Stimulated activated CD8-positive, alpha-beta memory T cell treated with anti-CD3 and anti-CD28 coated beads, Interleukin-4, amount 100 ng/mL, for 1 hour (primary cell): ENCODE measurements at places on chromosomes 6 and 20.

GRCh38 chr20:11754451-11754850, 163.2 kb upstream of the BTBD3 start:
- DNase-seq: no peak

GRCh38 chr20:62381202-62381797, 5.6 kb upstream of the RPS21 start:
- DNase-seq: no peak

DNA sequence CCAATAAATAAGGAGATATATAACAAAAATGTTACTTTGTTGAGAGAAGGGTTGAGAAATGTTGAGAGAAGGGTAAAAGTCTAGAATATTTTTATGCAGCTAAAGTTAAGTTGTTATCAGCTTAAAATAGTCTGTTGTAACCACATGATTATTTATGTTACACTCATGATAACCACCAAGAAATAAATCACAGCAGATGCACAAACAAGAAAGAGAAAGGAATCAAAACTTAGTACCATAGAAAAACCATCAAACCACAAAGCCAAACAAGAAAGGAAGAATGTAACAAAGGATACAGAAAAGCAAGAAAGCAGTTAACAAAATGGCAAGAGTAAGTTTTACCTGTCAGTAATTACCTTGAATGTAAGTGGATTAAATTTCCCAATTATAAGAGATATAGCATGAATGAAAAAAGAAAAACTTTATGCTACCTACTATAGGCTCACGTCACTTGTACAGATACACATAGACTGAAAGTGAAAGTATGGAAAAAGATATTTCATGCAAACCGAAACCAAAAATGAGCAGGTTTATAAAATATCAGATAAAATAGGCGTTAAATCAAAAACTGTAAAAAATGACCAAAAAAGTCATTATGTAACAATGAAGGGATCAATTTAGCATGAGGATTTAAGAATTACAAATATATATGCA, 93.6 kb downstream of the STXBP5 start:
- no peak for DNase-seq

GRCh38 chr6:106637051-106637716, 7.8 kb downstream of the QRSL1 start:
- DNase-seq: no peak

- DNase-seq: no peak
These were observed 158.7 kb downstream of the SOX4 start for GRCh38 chr6:21752054-21752811.

GRCh38 chr6:14129575-14129974, 12.0 kb downstream of the CD83 start:
- no peak for DNase-seq

GRCh38 chr6:2410656-2411380, 165.4 kb upstream of the GMDS start:
- DNase-seq: no peak

- no peak for DNase-seq
These were observed 59.7 kb downstream of the ALDH5A1 start for GRCh38 chr6:24554474-24554873.

DNA sequence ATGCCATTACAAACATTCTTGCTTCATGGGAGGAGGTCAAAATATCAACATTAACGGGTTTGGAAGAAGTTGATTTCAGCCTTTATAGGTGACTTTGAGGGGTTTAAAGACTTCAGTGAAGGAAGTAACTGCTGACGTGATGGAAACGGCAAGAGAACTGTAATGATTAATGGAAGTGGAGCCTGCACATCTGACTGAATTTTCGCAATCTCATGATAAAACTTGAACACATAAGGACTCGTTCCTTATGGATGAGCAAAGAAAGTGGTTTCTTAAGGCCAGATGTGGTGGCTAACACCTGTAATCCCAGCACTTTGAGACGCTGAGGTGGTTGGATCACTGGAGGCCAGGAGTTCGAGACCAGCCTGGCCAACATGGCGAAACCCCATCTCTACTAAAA, 226.1 kb downstream of the BCAS1 start:
- DNase-seq: no peak

- no peak for DNase-seq
These were observed 22.9 kb downstream of the NT5E start for GRCh38 chr6:85472744-85473143.

DNA sequence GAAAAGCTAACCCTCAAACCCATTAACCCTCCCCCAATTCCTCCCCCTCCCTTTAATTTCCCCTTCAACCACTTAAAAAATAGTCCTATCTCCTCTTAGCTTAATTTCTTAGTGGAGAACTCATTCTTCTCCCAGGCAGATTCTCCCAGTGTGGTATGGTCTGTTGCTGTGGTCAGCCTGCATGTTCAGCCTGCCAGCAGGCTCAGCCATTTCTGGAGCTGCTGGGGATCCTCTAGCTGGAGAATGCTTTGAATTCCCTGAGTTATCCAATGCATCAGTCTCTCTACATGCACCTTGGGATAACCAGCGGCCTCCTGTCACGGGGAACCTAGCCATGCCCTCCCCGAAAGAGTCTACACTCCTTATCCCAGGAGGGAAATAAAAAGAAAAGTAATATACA, 375.4 kb upstream of the RSPO3 start:
- DNase-seq: no peak

- no peak for DNase-seq
These were observed 22.5 kb downstream of the CCDC167 start for GRCh38 chr6:37477191-37477590.

GRCh38 chr6:158461954-158462353, 97.9 kb upstream of the TMEM181 start:
- DNase-seq: no peak

- no peak for DNase-seq
These were observed 15.2 kb downstream of the TAF4 start for GRCh38 chr20:62050166-62051120.

- DNase-seq: no peak
These were observed 69.9 kb downstream of the MRPL14 start for GRCh38 chr6:44057238-44057930.

- DNase-seq: no peak
These were observed 436.7 kb downstream of the BCKDHB start for GRCh38 chr6:80543151-80543550.

DNA sequence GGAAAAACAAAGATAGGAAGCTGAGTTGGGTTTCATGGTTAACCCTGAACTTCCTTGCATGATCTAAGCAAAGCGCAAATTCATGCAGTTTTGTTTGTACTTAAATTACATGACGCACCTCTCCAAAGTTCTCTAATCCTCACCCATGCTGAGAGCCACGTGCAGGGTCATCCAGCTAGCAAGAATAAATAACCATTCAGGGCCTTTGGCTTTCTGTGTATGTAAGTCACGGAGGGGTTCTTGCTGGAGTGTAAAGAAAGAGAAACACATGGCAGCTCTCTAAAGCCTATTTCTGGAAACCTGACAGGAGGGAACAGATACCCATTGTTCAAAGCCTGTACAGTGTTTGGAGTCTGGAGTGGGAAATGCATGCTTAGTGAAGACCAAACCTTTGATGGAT, 171.7 kb upstream of the CCN2 start:
- DNase-seq: no peak

DNA sequence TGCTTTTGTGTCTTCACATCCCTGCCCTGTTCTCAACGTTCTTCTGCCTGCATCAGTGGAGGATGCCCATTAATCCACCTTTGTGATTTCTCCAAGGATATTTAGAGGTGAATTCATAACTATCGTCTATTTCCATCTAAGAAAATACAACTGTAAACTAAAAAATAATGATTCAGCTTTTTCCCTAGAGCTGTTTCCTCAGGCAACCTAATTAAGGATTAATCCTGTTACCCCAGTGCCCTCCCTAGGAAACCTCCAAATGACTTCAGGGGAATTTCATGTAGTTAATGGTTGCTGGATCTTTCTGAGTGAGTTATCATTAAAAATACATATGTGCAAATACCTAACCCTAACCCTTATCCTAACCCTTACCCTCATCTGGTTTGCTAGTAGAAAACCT, 14.6 kb upstream of the AFDN start:
- no peak for DNase-seq

- DNase-seq: no peak
These were observed 92.8 kb downstream of the TAF4 start for GRCh38 chr20:61972636-61973508.

DNA sequence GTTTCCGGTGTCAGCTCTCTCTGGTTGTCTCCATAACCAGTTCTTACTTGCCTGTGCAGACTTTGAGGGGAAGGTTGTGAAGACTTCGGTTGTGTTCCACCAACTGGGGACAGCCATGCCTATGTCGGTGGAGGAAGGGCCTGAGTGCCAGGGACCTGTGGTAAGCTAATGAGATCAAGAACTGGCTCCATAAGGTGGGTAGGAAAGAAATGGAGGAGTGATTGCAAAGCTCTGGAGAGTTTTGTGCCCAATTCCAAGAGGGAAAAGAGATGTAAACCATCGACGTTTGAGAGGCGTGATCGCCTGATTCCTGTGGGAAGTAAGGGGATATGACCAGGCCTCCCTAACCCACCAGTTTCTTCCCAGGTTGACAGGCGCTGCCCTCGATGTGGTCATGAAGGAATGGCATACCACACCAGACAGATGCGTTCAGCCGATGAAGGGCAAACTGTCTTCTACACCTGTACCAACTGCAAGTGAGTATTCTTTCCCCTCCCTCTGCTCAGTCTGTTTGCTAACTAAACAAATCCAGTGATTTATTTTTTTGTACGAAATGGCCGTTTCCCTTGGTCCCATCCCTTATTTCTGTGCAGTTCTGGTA, 893 bp downstream of the POLR1H start:
- no peak for DNase-seq

- no peak for DNase-seq
These were observed 1.2 kb upstream of the CD24 start for GRCh38 chr6:106975738-106976064.
